ENCODE measurements at places on chromosomes 1 and 21.

GRCh38 chr1:5717031-5717682 is 275.1 kb downstream of the NPHP4 start:
- no peak for DNase-seq

DNA sequence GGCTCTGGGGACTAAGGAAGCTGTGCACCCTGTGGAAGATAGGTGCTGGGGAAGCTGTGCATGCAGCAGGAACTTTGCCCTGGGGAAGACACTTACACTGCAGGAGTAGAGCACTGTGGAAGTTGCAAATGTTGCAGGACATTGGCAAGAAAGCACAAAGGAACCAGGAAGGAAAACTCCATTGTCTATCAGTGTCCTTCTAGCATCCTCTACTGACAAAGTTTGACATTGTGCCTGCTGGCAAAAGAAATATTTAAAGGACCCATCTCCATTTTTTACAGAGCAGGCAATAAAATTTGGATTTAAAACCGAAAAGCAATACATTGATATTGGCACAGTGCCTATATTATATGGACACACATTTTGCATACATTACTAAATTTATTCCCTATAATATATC is 394.1 kb downstream of the PBX1 start:
- no peak for DNase-seq

DNA sequence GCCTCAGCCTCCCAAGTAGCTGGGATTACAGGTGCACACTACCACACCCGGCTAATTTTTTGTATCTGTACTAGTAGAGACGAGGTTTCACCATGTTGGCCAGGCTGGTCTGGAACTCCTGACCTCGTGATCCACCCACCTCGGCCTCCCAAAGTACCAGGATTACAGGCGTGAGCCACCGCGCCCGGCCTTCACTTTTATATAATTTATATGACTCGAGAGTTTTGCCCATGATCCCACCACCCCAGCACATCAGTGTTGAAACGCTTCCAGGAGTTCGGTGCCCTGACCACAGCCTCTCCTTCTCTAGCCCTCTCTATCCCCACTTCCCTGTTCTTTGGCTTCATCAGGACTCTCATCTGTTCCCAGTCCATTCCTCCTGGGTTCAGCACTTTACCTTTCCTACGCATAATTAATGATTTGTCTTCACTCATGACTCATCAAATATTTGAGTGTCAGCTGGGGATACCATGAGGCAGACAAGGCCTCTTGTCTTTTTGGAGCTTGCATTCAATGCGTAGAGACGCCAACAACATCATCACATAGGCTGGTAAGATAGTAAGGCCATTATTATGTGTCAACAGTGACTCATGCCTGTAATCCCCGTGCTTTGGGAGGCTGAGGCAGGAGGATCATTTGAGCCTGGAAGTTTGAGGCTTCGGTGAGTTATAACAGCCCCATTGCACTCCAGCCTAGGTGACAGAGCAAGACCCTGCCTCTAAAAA is 1.4 kb downstream of the PMF1 start:
- DNase-seq, result peak; percentile 76

- DNase-seq, result no peak
Measured at GRCh38 chr1:224720216-224720615, 104.1 kb downstream of the CNIH3 start.

DNA sequence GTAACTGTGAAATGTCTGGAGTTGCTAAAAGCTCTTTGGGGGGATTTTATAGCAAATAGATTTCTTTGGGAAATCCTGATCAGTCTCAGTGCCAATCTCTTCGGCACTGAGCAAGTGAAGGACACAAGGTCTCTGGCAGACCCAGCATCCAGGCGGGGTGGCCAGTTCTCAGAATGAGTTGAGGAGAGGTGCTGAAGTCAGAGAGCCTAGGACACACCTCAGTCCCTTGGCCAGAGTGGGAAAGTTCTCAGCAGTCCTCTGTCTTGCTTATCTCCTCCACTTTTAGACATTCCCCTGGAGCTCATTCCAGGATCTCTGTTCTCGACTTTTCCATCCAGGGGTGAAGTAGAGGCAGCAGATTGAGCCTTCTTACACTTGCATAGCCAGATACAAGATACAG is 6.7 kb downstream of the HLX start:
- no peak for DNase-seq

- no peak for DNase-seq
Measured at GRCh38 chr1:62318320-62318755, 896 bp downstream of the KANK4 start.

DNA sequence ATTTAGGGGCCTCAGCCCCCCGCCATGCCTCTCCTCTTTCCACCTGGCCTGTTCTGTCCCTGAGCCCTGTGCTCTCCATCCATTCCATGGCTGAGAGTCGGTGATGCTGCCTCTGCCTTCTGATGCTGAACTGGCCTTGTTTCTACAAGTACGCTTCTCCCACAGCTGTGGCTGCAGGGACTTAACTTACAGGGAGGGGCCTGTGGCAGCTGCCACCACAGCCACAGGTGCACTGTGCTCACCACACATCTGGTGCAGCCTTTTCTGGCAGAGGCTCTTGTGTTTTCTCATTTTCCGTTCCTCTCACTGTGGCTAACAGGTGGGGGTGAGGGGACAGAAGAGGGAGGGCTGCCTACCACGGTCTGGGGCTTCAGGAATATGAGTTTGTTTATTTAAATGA is 4.2 kb downstream of the FMO1 start:
- no peak for DNase-seq

DNA sequence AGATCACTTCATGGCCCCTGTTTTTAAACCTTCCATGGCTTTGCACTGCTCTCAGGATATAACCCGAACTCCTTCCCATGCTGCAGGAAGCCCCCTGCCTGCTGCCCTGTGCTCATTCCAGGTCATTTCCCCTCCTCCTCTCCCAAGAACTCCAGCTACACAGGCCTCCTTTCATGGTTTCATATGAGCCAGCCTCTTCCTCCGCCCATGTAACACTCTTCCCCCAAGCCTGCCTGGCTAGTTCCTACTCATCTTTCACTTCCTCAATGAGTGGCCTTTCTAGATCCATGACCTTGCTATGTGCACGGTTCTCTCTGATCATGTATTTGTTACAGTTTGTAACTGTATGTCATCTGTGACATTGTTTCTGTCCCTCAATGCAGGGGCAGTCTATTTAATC is 3.1 kb upstream of the NCF2 start:
- no peak for DNase-seq

DNA sequence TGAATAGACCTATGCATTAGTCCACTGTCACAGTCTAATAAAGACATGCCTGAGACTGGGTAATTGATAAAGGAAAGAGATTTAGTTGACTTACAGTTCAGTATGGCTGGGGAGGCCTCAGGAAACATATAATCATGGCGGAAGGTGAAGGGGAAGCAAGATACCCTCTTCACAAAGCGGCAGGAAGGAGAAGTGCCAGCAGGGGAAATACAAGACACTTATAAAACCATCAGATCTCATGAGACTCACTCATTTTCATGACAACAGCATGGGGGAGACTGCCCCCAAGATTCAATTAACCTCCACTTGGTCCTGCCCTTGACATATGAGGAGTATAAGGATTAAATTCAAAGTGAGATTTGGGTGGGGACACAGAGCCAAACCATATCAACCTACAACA is 59.4 kb downstream of the CAPN9 start:
- DNase-seq, result no peak

DNA sequence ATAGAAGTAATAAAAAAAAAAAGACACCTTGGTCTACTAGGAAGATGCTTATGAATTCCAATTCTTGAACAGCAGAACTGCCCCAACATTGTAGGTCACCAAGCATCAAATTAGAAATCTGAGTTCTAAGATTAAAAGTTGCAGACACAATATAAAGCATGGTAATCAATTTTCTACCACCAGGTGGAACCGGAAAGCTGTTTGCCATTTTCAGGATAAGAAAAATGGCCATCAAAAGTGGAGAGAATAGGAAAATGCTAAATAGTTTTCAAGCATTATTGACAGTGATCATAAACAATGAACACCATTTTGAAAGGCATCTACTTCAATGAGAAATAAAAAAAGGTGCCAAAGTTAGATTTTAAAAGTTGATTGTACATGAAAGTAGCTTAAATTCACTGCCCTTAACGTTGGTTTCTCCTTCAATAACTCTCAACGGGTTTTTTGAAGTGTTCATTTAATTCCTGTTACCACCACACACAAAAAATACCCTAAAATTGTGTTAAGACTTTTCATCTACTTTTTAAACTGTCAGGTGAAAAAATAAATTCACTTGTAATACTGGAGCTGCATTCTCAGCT is 252.9 kb downstream of the KCNT2 start:
- peak; percentile 21 for DNase-seq

DNA sequence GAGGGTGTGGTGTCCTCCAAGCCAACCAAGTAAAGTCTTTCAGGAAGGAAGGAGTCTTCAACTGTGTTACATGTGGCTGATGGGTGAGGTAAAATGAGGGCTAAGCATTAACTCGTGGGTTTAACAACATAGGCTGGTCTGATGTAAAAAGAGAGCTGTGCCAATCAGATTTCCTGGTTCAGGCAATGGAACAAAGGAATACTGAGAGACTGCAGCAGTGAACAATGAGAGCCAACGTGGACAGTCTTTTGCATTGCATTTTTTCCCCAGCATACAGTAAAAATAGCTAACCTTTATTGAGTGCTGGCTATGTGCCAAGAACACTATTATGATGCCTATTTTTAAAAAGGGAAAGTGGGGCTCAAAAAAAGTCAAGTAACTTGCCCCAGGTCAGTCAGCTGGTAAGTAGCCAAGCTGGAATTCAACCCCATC is 31.1 kb downstream of the DLGAP3 start:
- DNase-seq, result no peak

DNA sequence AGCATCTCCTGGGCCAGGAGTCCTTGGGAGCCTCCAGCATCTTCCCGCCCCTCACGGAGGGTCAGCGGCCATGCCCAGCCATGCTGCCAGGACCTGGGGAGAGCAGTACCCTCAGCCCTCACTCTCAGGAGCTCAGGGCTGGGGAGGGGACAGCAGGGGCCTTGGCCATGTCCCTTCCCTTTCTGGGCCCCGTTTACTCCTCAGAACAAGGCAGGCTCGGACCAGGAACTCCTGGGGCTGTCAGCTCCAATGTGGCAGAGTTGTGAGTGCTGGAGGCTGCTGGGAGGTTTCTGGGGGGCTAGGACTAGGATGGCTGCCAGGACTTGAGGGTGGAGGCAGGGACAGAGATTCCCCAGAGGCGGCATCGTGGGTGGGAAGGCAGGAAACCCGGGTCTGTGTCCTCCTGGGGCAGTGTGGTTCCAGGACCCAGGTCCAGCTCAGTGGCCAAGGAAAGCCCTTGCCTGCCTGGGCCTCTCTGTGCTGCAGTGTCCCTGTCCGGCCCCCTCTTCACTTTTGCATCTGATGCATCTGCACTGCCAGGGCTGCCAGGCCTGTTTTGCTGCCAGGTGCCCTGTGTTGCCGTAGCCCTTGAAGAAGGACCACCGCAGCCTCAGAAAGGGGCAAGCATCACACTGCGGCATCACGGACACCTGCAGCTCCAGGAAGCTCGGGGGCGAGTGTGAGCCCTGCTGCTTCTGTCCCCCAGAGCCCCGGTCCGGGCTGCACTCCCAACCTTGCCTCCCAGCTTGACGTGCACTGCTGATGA is 223.9 kb downstream of the CAMTA1 start:
- DNase-seq, result no peak
